ENCODE measurements at places on chromosomes 7 and 10.

DNA sequence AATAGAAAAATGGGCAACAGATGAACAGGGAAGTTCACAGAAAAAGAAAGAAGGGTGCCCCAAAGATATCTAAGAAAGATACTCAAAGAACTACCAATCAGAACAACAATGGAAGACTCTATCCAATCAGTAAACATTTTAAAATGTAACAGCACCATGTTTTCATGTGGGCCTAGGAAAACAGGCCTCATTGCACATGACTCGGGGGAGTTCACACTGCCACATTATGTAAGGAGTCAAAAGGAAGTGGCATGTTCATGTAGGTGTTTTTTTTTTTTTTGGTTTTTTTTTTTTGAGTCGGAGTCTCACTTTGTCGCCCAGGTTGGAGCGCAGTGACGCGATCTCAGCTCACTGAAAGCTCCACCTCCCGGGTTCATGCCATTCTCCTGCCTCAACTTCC is 132.2 kb downstream of the USP6NL start:
- no peak for DNase-seq

DNA sequence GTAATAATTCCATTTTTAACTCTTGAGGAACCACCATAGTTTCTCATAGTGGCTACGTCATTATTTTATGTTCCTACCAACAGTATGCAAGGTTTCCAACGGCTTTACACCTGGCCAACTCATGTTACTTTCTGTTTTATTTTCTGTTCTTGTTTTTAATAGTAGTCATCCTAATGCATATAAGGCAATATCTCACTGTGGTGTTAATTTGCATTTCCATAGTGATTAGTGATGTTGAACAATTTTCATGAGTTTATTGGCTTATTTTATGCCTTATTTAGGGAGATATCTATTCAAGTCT is 465.5 kb upstream of the KLF6 start:
- DNase-seq = no peak

- no peak for DNase-seq
These were observed 298.3 kb downstream of the GALNT17 start for GRCh38 chr7:71430246-71430645.

DNA sequence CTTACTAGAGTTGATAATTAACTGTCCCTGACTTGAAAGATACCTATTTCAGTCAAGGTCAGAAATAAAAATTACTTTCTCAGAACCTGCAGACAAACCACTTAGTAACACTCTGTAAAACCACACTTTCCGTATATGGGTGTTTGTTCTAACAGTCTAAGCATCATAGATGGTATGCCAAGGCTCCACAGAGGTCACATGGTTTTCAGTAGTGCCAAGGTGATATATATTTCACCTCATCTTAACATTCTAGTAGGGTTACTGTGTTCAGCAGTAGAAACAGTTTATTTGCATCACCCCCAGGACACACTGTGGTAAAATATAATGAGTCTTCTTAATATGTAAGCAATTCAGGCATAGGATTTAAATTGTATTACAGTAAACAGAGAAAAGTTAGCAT is 61.5 kb downstream of the KCND2 start:
- no peak for DNase-seq
